AG04449 (cell line): ENCODE measurements at places on chromosomes 6 and 20.
A peak's percentile ranks its signal among the peaks of the same experiment; 100 is the strongest.

DNA sequence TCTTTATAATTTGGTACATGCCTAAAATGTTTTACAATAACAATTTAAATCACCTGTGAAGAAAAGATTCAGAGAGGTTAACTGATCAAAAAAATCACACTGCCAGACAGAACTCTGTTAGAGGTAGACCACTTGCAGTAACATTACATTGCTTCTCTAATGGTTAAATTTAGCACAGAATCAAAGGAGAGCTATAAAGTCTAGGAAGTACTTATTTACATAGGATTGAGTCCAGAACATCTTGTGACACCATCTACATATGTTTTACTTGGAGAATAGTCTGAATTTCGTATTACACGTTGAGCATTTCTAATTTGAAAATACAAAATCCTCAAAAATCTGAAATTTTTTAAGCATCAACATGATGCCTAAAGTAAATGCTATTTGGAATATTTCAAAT lies 17.2 kb upstream of the TBC1D20 start:
- DNase-seq = no peak

DNA sequence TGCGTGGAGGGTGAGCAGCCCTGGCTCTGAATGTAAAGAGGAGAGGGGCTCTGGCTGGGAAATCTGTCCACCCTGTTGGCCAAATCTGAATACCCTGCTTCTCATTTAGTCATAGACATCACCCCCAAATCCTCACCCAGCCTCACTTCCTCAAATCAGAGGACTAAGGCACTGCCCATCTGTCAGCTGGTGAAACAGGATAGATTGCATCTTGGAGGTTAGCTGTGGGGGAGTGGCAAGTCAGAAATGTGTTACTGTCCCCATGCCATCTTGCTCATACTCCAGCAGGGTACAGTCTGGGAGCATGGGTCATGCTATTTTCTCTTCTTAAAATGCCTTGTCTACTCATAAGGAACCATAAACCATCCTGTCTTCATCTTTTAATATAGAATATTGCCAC lies 9.5 kb upstream of the DTNBP1 start:
- no peak for DNase-seq

- no peak for DNase-seq
Observed at GRCh38 chr6:161607696-161608297, 333.9 kb upstream of the AGPAT4 start.

GRCh38 chr6:154402081-154402780 lies 45.6 kb upstream of the IPCEF1 start:
- DNase-seq = no peak

DNA sequence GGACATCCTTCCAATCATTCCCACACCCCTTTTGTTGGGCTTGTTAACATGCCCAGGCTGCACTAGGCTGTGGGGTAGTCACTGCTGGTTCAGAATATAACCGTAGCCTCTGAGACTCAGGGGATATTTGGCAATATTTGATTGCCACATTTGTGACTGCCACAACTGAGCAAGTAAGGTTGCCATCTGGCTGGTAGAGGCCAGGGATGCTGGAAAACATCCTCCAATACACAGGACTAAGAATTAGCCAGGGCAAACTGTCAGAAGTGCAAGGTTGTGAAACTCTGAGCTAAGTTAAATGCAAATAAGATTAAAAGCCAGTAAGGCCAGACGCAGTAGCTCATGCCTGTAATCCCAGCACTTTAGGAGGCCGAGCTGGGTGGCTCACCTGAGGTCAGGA lies 112.0 kb downstream of the ZMYND8 start:
- no peak for DNase-seq

DNA sequence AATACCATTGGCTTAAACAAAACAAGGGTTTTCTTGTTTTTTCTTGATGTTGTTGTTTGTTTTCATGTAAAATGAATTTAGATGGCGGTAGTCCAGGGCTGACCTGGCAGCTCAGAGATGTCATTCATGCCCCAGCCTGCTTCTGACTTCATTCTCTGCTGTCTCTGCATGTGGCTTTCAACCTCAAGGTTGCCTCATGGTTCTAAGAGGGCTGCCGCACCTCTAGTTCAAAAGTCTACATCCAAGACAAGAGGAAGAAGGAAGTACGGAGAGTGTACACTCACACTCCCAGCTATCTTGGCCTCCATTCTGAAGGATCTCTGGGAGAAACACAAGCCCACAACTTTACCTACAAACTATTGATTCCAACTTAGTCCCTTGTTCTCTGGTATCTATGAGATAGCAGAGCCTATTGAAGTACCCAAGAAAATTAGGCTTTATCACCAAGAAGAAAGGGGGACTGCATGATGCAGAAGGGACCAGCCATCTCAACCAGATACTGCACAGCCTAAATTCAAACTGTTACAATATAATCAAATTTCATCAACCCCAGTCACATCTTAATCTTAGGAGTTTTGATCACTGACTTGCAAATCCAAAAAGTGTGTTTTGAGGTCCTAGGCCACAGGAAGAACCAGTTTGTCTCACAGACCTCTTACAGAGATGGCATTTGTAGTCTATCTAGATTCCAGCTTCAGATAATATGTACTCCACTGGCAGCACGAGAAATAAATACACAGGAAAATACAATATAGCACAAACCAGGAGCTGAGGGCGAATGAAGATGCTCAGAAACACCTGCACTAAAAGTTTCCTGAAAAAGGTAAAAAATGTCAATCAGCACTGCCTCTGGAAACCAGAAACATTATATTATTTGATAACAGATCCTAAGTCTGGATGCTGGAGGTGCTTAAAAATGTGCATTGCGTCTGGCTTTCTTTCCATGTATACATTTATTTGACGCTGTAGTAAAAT lies 866 bp upstream of the BTN3A3 start:
- no peak for DNase-seq

- no peak for DNase-seq
Observed at GRCh38 chr6:118788702-118789101, 105.2 kb upstream of the ASF1A start.

GRCh38 chr20:12883507-12883885 lies 125.3 kb upstream of the SPTLC3 start:
- no peak for DNase-seq

GRCh38 chr6:20540683-20541082 lies 6.4 kb downstream of the CDKAL1 start:
- DNase-seq = no peak

DNA sequence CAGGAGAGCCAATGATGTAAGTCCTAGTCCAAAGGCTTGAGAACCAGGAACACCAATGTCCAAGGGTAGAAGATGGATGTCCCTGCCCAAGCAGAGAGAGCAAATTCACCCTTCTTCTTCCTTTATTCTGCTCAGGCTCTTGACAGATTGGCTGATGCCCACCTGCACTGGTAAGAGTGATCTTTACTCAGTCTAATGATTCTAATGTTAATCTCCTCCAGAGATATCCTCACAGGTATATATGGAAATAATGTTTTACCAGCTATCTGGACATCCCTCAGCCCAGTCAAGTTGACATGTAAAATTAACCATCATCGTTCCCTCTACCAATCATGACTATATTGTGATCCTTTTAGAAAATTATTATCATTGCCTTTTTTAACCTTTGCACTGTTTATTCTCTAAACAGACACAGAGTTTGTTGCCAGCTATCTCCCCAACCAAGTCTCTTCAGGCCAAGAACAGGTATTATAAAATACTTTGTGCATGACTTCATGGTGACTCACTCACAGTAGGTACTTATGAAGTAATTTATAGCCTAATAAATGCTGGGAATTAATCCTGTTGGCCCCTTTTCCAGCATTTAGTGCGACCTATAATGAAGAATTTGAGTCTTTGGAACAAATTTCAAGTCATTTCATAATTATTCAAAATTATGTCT lies 26.2 kb upstream of the TSHZ2 start:
- DNase-seq = no peak

DNA sequence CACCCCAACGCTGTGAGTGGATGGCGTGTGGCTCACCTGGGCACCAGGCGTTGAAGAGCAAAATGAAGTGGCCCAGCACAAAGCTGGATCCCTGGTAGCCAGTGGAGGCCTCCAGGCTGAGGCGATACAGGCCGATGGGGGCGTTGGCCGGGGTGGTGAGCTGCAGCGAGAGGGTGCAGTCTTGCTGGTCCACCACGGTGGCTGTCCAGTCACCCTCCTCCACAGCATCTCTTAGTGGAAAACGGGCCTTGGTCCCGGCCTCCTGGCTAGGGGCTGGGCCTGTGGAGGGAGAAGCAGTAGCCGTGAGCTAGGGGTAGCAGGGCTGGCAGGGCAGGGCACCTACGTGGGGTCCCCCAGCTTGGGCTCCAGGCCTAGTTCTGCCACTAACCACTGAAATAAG lies 9.3 kb downstream of the TGM2 start:
- no peak for DNase-seq

DNA sequence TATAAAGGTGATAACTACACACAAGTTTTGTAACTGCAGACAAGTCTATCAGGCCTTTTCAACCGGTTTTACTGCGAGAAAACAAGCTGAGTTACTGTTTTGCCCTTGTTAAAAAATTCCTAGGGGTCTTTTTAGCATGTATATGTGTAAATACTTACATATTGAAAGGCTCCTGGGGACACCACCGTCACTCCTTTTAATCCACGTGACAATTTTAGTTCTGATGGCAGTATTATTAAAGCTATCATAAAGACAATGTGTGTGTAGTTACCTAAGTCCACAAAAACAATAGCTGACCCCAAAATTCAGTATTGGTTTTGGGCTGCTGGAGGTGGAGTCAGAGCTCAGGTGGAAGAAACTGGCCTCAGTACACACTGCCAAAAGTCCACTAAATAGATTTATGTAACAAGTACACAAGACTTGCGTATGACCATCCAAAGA lies 41.3 kb upstream of the HFE start:
- no peak for DNase-seq

DNA sequence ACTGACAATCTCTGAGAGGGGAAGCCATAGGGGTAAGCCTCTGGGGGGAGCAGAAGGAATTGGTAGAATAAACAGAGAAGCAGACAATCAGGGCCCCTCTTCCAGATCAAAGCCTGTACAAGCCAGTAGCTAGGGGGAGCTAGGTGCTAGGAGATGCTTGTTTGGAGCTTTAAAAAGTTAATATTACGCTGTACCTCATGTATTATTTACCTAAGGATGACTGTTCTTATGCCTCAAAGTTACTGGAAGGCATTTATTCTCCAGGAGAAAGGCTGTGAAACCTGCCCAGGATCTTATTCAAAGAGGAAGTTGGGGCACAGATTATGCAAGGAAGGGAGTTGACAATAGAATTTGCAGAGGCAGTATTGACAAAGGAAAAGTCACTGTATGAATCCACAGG lies 111.8 kb upstream of the SLC35F1 start:
- no peak for DNase-seq

DNA sequence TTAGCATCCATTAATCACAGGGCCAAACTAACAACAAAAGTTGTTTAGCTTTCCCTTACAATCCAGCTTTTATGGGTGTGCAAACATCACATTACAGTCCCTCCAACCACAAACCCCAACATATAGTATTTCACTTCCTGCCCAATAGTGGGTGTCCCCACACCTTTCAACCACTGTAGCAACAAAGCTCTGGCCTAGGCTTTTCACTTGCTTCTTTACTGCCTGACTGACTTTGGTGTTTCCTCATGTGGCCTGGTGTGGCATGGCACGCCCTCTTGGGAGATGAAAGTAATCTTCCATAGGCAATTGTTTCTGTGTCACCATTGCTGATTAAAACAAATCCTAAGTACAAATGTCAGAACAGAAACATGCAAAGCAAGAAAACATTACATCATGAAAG lies 46.3 kb downstream of the MCM8 start:
- DNase-seq = no peak

GRCh38 chr6:68046302-68046701 lies 588.8 kb upstream of the ADGRB3 start:
- no peak for DNase-seq

GRCh38 chr20:18313411-18313810 lies 25.1 kb downstream of the ZNF133 start:
- DNase-seq = no peak

GRCh38 chr6:155406801-155407200 lies 48.8 kb downstream of the NOX3 start:
- DNase-seq = no peak

DNA sequence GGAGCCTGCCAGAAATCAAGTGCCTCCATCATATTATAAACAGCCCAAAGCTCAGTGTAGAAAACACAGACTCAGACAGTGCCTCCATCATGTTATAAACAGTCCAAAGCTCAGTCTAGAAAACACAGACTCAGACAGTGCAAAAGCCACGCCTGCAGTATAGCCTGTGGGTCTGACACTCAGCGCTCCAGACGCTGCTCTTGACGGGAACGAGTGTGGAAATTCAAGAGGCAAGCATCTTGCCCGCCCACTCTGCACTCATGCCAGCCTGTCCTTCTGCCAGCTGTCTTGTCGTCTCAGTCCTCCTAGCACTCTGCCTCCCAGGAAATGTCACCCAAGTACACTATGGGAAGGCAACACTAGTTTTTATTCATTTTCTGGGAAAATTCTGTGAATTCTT lies 274.2 kb upstream of the CDH4 start:
- no peak for DNase-seq

GRCh38 chr6:157978021-157978783 lies 3.5 kb upstream of the SYNJ2 start:
- DNase-seq = no peak

DNA sequence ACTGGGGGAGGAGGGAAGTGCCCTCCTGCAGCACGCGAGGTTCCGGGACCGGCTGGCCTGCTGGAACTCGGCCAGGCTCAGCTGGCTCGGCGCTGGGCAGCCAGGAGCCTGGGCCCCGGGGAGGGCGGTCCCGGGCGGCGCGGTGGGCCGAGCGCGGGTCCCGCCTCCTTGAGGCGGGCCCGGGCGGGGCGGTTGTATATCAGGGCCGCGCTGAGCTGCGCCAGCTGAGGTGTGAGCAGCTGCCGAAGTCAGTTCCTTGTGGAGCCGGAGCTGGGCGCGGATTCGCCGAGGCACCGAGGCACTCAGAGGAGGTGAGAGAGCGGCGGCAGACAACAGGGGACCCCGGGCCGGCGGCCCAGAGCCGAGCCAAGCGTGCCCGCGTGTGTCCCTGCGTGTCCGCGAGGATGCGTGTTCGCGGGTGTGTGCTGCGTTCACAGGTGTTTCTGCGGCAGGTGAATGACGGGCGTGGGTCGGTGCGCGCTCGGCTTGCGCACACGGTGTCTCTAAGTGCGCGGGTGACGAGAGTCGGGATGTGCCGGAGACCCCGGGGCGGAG lies at the start of gene CDKN1A:
TSS of gene CDKN1A (plus strand) at position 227 of the 555 bp plus-strand sequence. CDS start 5,388 bp downstream, outside the sequence.
- no peak for DNase-seq

- DNase-seq = no peak
Observed at GRCh38 chr20:44433751-44434538, 41.7 kb upstream of the TTPAL start.

GRCh38 chr6:27672113-27672799 lies 199.4 kb upstream of the ZNF184 start:
- DNase-seq = peak; percentile 31

- no peak for DNase-seq
Observed at GRCh38 chr6:73669005-73669404, 15.2 kb upstream of the SLC17A5 start.

DNA sequence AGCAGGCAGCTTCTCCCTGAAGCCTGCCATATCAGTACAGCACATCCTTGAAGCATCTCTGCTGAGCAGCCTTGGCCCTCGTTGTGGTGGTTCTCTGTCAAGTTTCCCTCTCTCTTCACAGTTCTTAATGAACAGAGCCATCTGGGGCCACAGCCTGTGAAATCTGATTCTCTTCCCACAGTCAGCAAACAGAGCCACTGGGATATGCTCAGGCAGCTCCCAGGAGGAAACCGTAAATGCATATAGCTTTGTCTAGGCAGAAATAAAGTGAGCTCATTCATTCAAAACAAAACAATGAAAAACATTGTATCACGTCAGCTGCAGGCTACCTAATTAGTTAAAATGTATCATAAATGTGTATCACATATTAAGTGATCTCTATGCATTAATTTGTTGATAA lies 80.3 kb downstream of the TBC1D7 start:
- DNase-seq = peak; percentile 42
